ENCODE measurements at places on chromosomes 4 and X. TPM values are rescaled to one million over a fixed set of nuclear protein-coding genes. Genes with fewer than 3 reads are reported as not detected.
A peak's percentile ranks its signal among the peaks of the same experiment; 100 is the strongest.

- DNase-seq: no peak
Measured at GRCh38 chrX:70253377-70254062, 6.5 kb downstream of the P2RY4 start.

DNA sequence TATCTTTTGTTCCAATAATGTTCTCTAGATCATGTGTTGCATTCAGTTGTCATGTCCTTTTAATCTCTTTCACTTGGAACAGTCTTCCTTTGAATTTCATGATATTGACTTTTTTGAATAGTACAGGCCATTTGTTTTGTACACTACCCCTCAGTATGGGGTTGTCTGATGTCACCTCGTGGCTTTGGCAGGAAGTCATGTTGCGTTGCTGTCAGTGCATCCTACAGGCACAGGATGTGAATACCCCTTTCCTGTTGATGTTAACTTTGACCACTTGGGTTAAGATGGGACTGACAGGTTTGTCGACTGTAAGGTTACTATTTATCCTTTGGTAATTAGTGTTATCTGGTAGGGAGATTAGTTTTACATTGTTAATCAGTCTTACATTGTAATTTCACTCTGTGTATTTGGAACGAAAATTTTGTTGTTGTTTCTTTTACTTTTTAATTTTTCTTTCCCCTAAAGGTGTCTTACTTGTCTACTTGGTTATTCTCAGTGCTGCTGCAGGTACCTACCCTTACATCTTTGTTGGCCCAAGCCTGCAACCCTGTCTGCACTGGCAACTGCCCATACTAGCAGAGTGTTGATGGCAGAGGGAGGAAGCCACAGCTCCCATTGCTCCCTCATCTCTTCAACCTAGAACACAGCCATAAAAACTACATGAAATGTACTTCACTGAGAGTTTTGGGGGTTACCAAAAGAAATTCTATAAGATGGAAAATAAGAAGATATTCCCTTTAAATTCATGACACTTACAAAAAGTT, 14.7 kb upstream of the ATP8A1 start:
- DNase-seq: no peak

- no peak for DNase-seq
Measured at GRCh38 chr4:111399623-111400022, 745.6 kb upstream of the FAM241A start.

The SPRY1 gene
- total RNA-seq: 90.2 TPM

GRCh38 chrX:39258331-39258730, 457.1 kb downstream of the MID1IP1 start:
- DNase-seq: no peak

DNA sequence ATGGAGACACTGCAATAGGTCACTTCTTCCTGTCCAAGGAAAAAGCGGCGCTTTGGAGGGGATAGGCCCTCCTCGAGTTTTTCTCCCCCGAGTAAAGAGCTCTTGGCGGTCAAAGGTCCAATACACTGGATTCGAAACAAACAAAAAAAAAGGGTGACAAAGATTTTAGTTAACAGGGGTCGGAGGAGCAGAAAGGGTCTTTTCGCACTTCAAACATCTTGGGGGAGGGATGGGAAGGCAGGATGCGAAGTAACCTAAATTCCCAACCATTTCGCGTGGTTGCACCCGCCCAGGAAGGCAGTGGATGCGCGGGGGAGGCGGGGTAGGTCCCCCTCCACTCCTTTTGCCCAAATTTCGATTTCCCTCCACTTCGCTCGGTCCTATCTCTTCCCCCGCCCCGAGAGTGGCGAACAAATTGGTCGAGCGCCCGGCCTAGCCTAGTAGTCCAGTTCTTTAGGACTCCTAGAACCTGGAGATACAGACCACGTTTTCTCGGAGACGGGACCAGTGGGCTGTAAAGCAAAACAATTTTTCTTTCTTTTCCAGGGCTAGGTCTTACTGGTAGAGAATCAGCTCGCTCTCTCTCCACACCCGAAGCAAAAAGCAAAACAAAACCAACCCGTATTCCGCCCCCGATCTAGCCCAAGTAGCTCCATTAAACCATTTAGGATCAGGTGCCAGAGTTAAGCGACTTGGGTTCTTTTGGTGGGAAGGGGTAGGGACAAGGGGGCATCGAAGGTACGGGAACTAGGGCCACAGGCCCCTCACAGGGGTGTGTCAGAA, 2.0 kb upstream of the STAG2 start:
- DNase-seq: peak; percentile 24

DNA sequence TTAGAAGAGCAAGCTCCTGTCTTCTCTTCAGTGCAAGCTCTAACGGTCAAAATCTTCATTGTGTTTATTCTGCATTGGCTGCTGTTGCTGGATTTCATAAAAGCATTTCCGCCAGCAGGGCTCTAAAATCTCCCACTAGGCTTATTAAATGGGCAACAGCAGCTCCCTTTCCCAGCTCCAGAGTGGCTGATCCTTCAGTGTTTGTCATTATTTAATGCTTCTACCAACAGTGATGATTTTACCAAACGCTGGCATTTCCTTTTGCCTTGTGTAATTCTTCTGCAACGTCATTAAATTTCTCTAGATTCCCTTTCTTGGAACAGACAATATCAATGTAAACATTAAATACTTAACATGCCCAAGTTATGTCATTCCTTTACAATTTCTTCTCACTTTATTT, 20.1 kb downstream of the SLC7A11 start:
- DNase-seq: no peak

The SULT1B1 gene
- 0.36 TPM for total RNA-seq

The CFAP99 gene
- total RNA-seq: 0.18 TPM
